ENCODE measurements at places on chromosomes 11 and 22. TPM values are rescaled to one million over a fixed set of nuclear protein-coding genes. Genes with fewer than 3 reads are reported as not detected.

DNA sequence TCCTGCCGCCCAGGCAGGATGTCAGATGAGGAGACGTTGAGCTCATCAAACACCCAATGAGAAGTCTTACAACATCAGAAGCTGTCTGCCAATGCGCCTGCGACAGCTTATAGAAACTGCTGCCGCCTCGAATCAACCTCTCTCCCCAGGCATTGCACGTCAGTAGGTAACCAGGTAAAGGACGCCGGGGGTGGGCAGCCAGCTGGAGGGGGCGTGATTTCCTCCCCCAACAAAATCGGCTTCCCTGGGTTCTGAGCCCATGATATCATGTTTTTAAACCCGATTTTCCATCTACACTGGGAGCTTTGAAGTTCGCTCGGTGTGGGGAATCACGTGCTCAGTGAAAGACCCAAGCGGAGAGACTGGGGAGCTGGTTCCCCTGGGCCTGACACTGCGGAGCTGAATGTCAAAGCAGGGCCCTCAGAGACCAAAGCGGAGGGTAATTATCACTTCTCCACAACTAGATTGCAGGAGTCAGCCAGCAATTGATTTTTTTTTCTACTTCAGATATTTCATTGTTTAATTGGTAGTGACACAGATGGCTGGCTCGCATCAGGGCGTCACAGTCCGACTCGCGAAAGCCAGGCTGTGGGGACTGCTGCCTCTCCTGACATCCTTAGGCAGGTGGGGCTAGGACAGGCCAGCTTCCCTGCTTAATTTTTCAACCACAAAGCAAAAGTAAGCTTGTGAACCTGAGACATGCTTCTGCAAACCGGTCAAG lies 15.4 kb downstream of the FAM83F start:
- peaks cover 9% of the 10 kb centered on the region for H3K4me1 ChIP-seq
- H3K36me3 ChIP-seq = no peaks in the 10 kb centered on the region
- H3K27me3 ChIP-seq = peaks cover 67% of the 10 kb centered on the region
- H3K27ac ChIP-seq = no peak overlapping the region

DNA sequence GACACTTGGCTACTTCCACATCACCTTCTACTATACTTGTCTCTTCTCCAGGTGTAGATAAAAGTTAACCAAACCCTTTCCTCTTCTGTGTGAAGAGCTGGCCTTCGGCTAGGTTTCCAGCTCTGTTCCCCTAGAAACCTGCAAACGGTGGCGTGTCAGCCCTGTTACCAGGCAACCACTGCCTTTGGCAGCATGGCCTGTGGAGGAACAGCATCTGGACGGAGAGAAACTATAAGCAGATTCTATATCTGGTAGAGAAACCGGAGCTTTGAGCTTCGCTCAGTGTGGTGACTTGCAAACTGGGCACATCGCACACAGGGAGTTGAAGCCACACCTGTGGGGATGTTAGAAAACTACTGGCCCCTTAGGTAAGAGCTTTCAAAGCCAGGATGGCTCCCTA lies 35.9 kb downstream of the ARAP1 start:
- H3K27me3 ChIP-seq = no peaks in the 10 kb centered on the region
- DNase-seq = no peak
- no peak overlapping the region for H3K27ac ChIP-seq

DNA sequence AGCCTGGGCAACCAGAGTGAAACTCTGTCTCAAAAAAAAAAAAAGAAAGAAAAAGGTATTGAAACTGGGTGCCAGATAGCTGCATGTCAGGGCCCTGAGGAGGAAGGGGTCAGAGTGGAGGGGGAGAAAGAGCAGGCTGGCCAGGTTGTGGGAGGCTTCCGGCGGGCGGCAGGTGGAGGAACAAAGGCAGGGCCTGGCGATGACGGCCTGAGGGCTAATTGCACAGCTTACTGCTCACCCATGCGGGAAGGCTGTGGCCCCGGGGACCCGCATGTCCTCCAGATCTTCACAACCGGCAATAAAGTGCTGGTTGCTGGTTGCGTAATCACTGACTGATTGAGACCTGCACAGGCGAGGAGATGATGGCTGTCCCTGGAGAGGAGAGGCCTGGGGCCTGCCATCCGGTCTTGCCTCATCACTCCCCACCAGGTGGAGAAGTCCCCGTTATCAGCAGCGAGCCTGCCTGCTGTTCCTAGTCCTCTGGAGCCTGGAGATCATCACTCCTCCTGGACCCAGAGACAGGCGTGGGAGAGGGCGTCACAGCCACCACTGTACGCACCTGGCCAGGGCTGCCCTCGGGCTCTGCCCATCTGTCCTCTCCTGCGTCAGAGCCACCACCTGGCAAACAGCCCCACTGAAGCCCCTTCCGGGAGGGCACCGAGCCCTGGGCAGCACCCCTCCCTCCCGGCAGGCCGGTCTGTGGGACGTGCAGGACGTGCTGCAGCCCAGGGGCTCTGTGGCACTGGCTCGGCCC lies 18.7 kb downstream of the H19 start:
- no peaks in the 10 kb centered on the region for H3K36me3 ChIP-seq
- no peak overlapping the region for H3K27ac ChIP-seq
- H3K27me3 ChIP-seq = no peaks in the 10 kb centered on the region
- no peaks in the 10 kb centered on the region for H3K4me1 ChIP-seq
- no peak overlapping the region for H3K4me3 ChIP-seq

The KRTAP5-9 gene
- polyA plus RNA-seq = not detected

The AASDHPPT gene
- polyA plus RNA-seq = 47.4 TPM

The NXPE4 gene
- not detected for polyA plus RNA-seq

The SEPTIN5 gene
- polyA plus RNA-seq = 0.81 TPM
